ENCODE measurements at places on chromosomes 5 and 9.
A peak's percentile ranks its signal among the peaks of the same experiment; 100 is the strongest.

- DNase-seq, result no peak
Observed at GRCh38 chr5:6682239-6682638, 31.0 kb upstream of the TENT4A start.

DNA sequence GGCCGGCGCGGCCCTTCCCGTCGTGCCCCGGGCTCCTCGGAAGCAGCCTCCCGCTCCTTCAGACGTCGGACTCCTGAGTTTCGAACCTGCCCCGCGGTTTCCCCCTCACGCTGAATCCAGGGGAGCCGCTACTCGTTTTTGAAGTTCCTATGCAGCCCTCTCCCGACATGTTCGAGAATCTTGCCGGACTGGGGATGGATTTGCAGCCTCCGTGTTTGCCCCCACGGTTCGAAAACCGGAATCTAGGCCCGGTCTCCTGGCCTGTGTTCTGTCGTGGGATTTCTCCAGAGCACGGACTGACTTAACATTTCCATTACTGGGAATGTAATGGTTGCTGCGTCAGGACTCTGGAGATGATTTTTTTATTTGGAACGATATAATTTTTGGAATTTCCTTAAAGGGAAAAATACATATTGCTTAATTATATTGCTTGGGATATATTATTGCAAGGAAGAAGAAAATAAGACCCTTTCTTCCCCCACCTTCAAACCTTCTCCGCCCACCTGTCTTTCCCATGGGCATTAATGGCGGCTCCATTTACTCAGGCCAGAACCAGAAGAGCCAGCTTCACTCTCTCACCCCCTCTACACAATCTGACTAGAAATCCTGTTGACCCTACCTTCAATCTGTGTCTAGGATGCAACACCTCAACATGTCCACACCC, 8.5 kb upstream of the MGAT1 start:
- DNase-seq, result no peak

DNA sequence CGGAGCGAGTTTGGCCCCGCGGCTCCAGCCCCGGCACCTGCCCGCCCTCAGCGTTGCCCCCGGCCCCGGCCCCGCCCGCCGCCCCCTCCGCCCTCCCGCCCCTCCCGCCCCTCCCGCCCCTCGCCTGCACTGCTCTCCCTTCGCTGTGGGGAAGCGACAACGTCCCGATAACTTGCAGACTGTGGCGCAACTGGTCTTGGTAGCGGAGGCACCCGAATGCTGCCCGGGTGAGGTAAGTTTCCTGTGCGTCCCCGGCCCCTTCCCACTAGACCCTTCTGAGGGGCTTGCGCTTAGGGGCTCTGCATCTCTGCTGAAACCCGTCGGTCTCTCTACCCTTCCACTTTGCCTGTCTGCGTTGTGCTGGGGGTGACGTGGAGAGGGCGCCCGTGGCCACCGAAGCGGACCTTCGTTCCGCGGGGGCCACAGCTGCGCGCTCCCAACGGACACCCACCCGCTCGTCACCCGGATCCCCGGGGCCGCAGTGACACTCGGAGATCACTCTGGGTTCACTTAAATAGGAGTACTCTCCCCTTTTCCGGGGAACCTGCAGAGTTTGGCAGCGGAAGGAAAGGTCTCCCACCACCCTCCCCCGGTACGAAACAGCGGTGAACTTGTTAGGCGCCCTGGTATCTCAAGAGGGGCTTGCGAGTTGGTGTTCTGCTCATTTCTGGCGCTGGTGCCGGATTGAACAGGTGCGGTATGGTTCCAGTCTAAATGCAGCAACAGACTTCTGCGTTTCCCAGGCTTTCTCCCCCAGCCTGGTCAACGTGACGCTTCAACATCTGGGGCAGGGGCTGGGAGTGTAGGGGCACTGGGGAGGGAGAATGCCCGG, 707 bp downstream of the PIP5K1B start:
- peak; percentile 10 for DNase-seq

GRCh38 chr5:125550274-125550673, 803.8 kb upstream of the ZNF608 start:
- DNase-seq, result peak; percentile 97

DNA sequence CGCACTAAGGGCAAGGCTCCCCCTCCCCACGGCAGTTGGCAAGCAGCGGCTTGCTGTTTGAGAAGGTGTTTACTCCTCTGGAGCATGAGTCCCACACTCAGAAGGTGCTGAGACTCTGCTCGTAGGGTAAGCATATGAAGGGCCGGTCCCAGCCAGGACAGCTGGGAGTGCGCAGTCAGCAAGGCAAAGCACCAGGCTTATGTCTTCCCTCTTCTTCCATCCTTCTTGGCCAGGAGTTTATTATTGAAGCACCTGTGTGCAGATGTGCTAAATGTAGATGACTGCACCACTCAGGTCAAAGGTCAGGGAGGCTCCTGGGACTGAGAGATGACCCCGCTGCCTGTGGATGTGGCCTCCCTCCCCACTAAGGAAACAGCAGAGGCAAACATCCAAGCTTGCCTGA, 27.0 kb upstream of the CDKN2AIPNL start:
- no peak for DNase-seq

DNA sequence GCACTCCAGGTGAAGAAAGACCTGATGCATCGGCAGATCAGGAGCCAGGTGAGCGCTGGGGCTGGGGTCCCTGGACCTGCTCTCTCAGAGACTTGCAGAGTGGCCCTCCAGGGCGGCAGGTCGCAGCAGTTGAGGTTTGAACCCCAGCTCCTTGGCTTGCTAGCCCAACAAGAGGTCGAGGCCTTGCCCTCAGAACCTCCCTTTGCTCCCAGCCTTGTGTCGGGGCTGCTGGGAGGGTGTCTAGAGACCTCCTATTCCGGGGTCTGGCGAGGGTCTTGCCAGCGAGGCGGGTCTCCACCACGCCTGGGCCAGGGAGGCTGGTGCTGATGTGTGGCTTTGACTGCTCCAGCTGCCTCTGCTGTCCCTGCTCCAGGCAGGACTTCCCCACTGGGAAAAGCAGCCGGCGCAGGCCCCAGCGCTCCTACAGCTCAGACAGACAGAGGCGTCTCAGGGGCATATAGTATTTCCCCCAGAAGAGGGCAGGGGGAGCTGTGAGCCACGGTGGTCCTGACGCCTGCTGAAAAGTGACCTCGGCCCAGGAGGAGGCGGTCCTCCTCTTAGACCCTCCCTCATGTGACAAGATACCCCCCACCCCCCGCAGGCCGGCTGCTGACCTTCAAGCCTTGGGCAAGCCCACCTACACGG, 38.3 kb downstream of the LRSAM1 start:
- DNase-seq, result no peak

DNA sequence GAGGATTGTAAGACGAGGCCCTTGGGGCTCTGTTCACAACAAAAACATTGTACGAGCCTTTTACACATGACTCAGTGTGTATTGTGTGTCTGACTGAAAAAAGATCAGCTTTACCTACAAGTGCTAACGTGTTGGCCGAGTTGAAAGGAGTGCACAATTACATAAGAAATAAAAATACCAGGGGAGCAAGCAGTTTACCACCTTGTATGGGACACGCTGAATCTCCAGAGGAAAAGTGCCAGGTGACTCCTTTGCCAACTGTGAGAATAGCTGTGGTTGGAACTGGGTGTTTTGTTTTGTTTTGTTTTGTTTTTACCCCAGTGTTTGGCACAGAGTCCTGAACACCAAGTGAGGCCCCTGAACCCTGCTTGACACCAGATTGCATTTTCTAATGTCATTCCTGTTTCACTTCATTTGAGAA, 32.8 kb upstream of the ZSWIM6 start:
- DNase-seq, result no peak

GRCh38 chr5:130337179-130337888, 433.1 kb downstream of the CHSY3 start:
- DNase-seq, result peak; percentile 87

GRCh38 chr5:168992016-168992415, 308.9 kb downstream of the SLIT3 start:
- DNase-seq, result no peak

DNA sequence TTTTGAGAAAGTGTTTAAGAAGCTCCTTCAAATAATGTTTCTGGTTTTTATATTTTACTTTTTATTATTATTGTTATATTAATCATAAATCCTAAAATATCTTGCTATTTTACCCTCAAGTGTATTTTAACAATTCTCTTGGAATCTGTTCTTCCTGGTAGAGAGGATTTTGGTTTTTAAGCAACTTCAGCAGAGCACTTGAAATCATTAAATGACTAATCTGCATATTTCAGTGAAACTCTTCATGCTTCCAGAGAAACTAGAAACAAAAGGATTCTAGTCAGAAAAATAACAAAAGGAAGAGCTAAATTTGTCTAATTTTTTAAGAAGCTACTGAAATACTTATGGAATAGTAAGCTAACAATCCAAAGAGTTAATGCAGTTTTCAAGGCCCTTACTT, 1057.3 kb downstream of the TLE1 start:
- DNase-seq, result no peak

DNA sequence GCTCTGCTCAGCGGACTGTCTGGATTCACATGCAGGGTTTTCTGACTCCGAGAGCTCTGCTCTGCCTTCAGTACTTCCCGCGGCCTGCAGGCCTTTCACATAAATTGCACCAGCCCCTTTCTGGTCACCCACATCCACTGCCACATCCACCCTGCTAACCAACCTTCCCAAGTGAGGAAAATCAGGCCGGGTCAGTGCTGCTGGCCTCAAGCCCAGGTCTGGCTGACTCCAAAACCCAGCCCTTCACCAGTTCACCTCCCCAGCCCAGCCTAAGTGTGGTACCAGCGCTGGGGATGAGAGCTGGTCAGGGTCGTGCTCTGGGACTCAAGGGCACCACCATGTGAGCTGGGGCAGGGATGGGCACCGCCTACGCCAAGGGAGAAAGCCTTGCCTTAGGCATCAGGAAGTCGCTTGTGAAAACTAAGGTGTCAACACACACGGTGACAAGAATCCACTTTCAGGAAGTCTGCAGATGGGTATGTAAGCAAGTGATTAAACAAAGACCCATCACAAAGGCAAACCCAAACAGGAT, 12.3 kb downstream of the LMAN2 start:
- DNase-seq, result no peak

- DNase-seq, result no peak
Observed at GRCh38 chr9:92180669-92181181, 65.5 kb upstream of the SPTLC1 start.

DNA sequence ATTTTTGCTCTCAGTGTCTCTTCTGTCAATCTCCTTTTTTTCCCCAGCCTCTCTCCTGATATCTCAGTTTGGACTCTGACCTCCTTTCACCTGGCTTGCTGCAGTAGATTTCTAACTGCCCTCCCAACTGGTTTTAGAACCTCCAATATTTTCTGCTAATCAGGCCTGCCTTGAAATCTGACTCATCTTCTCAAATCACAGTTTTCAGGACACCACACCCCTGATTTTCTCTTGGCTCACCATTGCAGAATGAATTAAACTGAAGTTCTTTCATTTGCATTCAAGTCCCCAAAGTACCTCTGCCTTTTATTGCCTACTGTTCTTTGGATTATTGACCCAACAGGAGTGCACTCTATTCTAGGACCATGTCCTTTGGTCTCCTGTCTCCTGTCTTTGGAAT, 310.4 kb upstream of the TRPC7 start:
- no peak for DNase-seq

- no peak for DNase-seq
Observed at GRCh38 chr5:102986074-102986473, 133.9 kb downstream of the GIN1 start.

DNA sequence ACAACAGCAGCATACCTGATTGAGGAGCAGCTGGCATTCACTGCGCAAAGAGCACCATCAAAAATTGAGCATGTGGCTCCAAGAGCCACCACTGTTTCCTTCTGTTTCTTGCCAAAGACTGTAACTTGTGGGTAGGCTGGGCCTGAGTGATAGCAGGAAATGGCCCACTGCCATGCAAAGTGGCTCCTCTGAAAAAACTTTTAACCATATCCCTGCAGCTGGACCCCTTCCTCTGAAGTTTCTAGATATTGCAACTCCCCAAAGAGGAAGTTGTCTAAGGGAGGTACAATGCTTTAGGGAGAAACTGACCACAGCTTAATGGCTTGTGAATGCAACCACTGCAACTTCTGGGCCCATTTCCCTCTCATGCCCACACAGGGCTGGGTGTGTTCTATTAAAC, 355.4 kb upstream of the PDE4D start:
- no peak for DNase-seq

DNA sequence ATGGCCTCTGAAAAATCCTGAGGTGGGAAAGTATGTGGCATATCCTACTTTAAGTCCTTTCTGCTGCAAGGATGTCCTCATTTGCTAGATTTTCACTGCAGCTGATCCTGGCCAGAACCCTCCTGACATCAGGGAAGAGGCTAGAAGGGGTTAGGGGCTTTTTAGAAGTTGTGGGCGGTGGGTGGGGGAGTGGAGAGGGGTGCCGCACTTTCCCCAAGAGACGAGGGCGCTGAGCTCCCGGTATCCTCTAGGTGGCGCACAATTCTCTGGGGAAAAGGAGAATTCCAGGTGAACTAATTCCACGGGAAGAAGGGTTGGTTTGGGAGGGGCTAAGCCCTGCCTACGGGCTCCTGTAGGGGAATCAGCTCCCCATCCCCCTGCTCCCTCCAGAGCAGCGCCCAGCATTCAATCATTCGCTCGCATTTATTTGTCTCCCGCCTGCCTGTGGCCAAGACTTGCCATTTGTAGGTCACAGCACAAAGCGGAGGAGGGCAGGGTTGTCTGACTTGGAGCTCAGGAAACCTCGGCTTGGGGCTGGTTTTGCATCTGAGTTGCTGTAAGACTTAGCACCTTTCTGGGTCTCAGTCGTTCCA, 42.9 kb upstream of the HAND1 start:
- DNase-seq, result peak; percentile 16

DNA sequence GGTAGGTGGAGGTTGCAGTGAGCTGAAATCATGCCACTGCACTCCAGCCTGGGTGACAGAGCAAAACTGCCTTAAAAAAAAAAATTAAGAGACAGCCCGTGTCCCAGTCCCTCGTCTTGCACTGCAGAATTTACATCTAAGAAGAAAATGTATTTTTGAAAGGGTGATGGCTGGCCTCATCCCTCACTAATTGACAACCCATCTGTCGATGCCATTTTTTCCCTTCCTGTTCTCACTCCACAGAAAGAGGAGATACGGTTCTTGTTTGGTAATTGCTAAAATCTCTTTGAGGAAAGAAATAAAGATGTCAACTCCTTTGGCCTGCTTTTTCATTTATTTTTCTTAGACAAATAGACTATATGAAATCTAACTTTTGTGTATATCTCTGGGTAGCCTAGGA, 2.4 kb upstream of the LSM11 start:
- DNase-seq, result no peak

- peak; percentile 64 for DNase-seq
Observed at GRCh38 chr5:122101636-122102285, 23.7 kb upstream of the LOX start.

- DNase-seq, result no peak
Observed at GRCh38 chr5:160434022-160434531, 12.4 kb downstream of the PTTG1 start.

- DNase-seq, result no peak
Observed at GRCh38 chr5:2288968-2289367, 406.2 kb upstream of the IRX4 start.

DNA sequence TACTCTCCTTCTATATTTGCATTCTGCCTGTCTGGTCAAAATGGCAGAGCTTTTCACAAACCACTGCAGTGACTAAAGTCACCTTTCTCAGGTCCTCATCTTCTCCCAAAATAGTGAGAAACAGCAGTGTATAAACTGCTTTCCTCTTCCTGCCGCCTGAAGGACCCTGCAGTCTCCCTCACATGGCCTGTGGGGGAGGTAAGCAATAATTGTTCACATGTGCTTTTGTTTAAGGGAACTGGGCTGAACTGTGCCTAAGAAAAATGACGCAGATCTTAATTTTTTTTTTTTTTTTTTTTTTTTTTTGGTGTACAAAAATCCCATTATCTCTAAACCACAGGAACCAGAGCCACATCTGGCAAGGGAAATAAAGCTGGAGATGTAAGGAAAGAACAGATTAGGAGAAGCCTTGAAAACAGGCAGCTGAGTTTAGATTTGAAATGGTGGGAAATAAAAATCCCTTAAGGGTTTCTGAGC, 131.7 kb upstream of the VLDLR start:
- DNase-seq, result no peak

- peak; percentile 97 for DNase-seq
Observed at GRCh38 chr5:14153932-14154731, 11.0 kb downstream of the TRIO start.

Measured in endothelial cell of umbilical vein (primary cell).